Prostate gland (tissue), 2 donors: ENCODE measurements at places on chromosomes 3 and 15. TPM values are rescaled to one million over a fixed set of nuclear protein-coding genes. Genes with fewer than 3 reads are reported as not detected.

- no peak for DNase-seq
These were observed 15.8 kb downstream of the SPG11 start for GRCh38 chr15:44647637-44648036.

DNA sequence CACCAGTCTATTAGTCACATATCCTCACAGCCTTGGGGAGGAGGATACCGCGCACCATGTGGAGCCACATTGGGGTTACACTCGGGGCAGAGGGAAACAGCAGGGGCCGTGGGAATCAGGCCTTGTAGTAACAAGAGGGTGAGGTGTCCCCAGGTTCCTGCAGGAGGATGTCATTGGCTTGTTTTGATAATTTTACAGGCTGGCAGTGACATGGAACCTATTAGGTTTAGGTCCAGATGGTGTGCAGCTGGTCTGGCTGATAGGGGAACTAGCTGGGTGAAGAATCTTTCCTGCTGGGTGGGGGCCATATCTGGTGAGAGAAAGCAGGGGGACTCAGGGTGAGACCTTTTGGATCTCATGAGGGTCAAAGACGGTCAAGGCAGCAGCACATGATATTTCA is 9.8 kb upstream of the MEF2A start:
- no peak for DNase-seq

DNA sequence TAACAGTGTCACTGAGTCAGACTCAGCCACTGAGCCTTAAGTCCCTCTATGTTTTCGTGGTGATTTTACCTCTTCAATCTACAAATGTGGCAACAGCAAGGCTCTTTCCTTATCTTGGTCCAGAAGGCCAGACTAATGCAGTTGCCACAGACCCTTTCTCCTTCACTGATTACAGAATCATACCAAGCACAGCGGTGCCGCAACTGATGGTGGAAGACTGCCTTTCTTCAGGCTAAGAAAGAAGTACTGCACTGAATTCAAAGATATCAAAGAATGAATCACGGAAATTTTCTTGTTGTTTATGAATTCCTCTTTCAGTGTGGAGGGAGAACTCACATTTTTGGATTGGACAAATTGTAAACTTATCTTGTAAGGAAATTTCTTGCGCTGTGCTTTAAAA is 18.6 kb downstream of the DCP1A start:
- no peak for DNase-seq

GRCh38 chr15:83610901-83611685 is 42.8 kb upstream of the ADAMTSL3 start:
- DNase-seq = peak; percentile 10

- DNase-seq = no peak
These were observed 89.0 kb downstream of the PPCDC start for GRCh38 chr15:75112278-75112847.

GRCh38 chr3:43330981-43331380 is 44.6 kb downstream of the SNRK start:
- no peak for DNase-seq

DNA sequence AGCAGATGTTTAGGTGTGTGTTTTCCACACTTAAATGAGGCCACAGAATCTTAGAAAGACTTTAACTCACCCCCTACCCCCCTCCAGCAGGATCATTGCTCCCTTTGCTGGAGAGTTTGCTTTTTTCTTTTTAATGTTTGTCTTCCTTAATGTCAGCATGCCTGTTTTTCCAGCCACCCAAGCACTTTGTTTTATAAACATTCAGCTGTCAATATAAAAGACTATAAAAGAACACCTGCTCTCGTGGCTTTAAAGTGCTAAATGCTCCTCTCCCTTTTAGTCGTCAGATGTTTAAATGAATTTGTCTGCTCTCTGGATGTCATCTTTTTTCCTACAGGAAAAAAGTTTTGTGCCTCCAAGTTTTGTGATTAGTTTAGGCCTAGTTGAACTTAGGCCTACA is 61.7 kb downstream of the SIDT1 start:
- peak; percentile 26 for DNase-seq

GRCh38 chr3:66497985-66498671 is 2.7 kb downstream of the LRIG1 start:
- peak; percentile 49 for DNase-seq

DNA sequence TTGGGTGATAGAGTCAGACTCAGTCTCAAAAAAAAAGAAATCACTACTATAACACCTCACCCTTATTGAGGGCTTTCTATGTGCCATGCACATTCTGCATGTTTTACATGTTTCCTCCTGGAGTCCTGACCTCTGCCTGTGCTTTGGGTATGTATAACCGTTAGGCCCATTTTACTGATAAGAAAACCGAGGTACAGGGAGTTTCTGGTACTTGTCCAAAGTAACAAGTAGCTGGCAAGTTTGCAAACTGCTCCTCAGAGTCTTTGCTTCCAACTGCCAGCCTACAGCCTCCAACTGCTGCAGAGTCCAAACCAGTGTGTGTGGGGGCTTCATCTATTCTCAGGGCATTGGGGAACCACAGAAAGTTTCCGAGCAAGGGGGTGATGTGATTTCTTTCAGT is 3.7 kb upstream of the GNAI2 start:
- no peak for DNase-seq

GRCh38 chr15:33533197-33533596 is 222.4 kb downstream of the RYR3 start:
- DNase-seq = no peak

GRCh38 chr3:16299746-16300145 is 34.7 kb downstream of the OXNAD1 start:
- DNase-seq = no peak

GRCh38 chr15:43881944-43882343 is 55.1 kb downstream of the WDR76 start:
- no peak for DNase-seq

DNA sequence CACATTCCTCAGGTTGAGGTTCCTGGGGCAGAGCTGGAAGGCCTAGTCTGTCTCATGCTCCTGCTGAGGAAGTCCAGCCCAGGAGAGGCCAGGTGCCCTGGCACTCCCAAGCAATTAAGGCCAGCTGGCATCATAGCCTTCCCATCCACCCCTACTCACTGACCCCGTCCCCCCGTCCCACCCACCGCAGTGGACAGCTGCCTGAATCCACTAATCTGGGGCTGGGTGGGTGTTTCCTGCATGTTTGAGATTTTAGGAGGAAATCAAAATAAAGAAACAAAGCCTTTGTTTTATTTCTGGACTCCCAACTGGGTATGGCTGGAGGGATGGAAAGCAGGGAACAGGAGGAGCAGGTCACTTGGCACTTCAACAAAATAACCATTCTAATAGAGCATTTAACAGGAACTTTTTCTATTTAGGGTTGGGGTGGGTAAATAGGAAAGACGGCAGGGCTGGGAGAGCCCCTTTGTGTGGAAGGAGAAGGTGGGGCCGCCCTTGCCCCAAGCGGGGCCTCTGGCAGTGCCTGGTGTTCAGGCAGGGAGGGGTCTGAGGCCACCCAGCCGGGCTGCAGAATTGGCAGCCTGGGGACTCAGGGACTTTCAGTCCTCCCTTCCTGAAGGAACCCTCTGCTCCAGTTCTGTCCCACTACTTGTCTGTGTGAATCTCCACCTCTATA is 8.5 kb downstream of the MRAS start:
- no peak for DNase-seq

GRCh38 chr3:104629038-104629437 is 737.7 kb upstream of the ALCAM start:
- no peak for DNase-seq

GRCh38 chr3:173970281-173970680 is 572.7 kb downstream of the NLGN1 start:
- no peak for DNase-seq

DNA sequence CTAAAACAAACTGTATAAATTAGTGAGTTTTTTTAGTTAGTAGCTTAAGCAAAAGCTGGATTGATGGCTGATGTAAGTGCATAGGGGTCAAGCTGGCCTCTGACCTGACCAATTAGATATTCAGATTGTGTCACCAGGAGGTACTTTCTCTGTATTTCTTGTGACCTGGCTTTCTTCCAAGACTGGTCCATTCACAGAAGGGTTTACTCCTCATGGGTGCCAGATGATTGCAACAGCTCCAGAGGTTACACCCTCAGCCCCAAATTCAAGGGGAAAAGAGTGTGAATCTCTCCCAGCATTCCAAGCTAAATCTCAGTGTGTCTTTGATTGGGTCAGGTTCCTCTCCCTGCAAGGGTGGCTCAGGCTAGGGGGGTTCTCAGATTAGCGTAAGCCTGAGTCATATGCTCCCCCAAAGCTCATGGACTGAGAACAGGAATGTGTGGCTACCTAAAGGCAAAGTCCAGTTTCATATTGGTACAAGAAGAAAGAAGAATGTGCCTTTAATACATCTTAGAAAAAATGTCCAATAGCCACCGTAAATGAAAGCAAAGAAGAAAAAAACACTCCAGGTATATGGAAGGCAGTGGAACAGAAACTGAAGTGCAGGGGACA is 16.5 kb downstream of the PML start:
- DNase-seq = no peak

DNA sequence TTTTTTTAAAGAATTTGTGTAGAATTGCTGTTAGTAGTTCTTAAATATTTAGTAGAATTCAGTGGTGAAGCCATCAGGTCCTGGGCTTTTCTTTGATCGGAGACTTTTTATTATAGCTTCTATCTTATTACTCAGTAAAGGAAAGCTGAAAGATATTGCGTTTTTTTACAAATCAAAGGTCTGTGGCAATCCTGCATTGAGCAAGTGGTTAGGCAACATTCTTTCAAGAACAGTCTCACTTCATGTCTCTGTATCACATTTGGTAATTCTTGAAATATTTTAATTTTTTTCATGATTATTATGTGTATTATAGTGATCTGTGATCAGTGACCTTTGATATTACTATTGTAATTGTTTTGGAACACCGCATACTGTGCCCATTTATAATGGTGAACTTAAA is 140.8 kb downstream of the UNC13C start:
- DNase-seq = no peak

GRCh38 chr15:28125673-28126651 is 26.8 kb upstream of the OCA2 start:
- peak; percentile 43 for DNase-seq

DNA sequence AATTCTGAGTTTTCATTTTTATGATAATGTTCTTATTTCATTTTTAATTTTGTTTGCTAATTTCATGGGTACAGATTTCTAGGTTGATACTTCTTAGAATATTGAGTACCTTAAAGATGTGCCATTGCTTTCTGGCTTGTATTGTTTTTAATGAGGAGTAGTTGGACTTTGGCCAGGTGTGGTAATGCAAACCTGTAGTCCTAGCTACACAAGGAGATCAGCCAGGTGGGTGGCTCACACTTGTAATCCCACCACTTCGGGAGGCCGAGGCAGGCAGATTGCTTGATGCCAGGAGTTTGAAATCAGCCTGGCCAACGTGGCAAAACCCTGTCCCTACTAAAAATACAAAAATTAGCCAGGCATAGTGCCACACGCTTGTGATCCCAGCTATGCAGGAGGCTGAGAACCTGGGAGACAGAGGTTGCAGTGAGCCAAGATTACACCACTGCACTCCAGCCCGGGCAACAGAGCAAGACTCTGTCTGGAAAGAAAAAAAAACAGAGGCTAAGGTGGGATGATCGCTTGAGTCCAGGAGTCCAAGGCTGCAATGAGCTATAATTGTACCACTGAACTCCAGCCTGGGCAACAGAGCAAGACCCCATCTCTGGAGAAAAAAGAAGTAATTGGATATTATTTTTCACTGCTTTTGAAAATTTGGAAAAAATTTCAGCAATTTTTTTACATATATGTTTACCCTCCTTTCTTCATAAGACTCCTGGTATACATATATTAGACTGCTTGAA is 198.0 kb downstream of the ALCAM start:
- DNase-seq = no peak

DNA sequence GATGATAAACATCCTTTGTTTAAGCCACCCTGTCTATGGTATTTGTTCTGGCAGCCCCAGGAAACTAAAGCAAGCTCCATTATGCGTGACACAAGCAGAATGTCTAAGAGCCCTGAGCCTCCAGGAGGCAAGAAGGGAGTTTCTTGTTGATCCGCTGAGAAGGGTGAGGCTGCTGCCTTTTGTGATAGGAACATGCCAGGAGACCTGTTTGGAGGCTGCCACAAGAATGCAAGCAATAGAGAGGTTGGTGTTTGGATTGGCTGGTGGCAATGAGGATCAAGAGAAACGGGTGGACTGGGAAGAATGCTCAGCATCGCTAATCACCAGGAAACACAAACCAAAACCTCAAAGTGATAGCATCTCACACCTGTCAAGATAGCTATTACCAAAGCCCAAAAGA is 104.8 kb downstream of the ASB7 start:
- no peak for DNase-seq

- no peak for DNase-seq
These were observed 231.2 kb upstream of the ARRDC4 start for GRCh38 chr15:97729270-97729669.

DNA sequence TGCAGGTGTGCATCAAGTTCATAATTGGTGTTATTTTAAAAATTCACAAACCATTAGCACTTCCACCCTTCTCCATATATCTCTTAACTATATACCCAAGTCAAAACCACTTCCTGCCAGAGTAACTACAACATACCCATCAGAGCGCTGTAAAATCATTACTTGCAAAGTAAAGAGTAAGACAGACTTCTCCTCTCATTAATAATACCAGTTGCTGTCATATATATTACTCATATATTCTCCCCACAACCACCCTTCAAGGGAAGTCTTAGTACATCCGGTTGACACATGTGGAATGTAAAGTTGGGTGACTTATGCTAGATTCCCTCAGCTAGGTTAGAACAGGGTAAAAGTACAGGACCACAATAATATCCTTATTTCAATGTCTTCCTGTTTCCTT is 5.6 kb downstream of the TERC start:
- no peak for DNase-seq

DNA sequence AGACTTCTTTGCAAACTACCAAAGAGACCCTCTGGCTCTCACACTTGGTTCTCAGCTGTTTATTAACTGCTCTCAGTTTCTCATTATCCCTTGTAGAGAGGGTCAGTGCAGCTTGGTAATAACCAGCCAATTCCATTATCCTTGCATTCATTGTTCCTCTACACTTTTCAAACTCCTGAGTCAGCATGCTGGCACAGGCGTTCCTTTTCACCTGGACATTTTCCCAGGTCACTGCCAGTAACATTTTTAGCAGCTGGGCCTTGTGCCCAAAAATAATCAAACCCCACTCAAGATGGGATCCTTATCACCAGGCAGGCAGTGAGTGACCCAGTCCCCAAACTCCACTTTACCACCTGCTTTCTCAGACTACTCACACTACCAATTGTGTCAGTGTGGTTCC is 4.8 kb upstream of the SUMF1 start:
- no peak for DNase-seq

DNA sequence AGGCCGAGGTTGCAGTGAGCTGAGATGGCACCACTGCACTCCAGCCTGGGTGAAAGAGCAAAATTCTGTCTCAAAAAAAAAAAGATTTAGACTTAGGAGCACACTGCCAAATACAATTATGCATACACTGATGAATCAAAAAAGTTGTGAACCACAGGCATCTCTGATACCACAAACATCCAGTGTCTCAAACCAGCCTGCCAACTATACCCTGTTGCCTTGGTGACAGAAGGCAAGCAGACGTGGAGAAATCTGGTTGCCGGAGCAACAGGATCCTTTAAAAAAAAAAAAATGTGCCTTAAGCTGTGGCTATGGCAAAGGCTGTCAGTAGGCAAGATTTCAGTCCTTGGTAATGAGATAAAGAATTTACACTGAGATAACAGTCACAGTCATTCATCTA is 202.3 kb downstream of the NEK10 start:
- DNase-seq = no peak

JMJD7 gene
- 20.7 TPM for total RNA-seq

IL16 gene
- 2.7 TPM for total RNA-seq

SEMA3F gene
- 43.3 TPM for total RNA-seq

OXTR gene
- 1.6 TPM for total RNA-seq

PLA2G4D gene
- total RNA-seq = 2.1 TPM

GREM1 gene
- total RNA-seq = 3.1 TPM

ITIH4 gene
- 4.9 TPM for total RNA-seq

THPO gene
- not detected for total RNA-seq

CDAN1 gene
- 22.3 TPM for total RNA-seq

HES1 gene
- total RNA-seq = 174 TPM

NISCH gene
- 107 TPM for total RNA-seq

THUMPD3 gene
- 38.7 TPM for total RNA-seq
